NCI-H1092 treated with DMSO at 0.1 percent for 48 hours (cell line): ENCODE measurements at places on chromosomes 11 and 22.

GRCh38 chr11:3042496-3043314, 14.5 kb downstream of the CARS1 start:
- DNase-seq, result no peak

DNA sequence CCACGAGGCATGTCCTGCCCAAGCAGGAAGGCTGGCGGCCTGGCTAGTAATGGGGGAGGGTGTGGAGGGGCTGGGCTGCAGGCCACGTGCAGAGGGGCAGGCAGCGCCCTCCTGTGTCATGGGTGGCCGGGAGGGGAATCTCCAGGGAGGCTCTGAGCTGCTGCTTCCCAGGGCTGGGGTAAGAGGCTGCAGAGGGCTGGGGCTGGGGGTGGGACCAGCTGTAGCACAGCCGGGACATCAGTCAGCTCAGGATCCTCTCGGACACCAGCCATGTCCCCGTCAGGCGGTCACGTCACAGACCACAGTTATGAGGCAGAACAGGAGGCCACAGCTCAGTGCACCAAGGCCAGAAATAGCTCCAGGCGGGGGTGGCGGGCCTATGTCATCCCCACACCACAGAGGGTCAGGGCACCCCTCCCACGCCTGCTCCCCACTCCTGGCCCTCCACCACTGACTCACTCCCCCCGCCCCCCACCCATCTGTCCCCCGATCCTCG, 21.1 kb downstream of the RTN4R start:
- DNase-seq, result no peak

DNA sequence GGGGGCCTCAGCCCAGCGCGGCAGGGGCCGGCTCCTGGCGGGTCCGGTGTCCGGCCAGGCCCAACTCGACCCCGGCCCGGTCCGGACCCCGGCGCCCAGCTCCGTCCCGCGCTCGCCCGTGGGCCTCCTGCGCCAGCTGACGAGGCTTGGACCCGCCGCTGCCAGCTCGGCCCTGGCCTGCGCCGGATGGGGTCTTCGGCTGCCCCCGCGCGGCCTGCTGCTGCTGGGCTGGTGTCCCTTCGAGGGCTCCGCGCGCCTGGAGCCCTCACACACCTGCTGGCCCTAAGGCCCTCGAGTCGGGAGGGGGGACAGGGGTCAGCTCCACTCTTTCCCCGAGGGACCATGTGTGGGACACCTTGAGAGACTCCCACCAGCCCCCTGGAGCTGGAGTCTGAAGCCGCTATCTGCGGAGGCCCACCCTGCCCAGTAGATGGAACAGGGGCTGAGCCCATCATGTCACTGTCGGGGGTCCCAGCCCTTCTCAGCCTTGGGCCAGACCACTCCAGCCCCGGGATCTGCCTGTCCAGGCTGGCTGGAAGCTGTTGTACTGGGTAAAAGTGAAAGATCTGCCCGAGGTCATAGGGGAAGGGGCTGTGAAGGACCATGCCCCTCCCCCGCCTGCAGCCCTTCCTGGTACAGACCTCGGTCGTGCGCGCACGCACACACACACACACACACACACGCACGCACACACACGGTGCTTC, 768 bp upstream of the CDKN1C start:
- peak; percentile 37 for DNase-seq

DNA sequence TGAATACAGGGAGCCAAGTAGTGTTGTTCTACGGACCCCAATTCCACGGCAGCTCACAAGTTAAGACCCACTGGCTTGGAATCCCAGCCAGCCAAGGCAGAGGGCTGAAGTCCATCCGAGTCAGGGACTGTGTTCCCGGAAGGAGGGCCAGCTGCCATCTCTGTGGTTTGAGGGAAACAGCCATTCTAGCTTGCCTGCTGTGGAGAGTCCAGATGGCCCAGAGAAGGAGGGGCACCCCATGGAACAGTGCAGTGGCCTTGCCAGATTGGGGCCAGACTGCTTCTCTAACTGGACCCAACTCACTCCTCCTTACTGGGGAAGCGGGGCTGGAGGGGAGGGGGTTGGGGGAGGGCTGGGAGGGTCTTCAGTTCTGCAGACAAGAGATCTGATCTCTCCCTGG, 156.4 kb downstream of the FAM181B start:
- no peak for DNase-seq

DNA sequence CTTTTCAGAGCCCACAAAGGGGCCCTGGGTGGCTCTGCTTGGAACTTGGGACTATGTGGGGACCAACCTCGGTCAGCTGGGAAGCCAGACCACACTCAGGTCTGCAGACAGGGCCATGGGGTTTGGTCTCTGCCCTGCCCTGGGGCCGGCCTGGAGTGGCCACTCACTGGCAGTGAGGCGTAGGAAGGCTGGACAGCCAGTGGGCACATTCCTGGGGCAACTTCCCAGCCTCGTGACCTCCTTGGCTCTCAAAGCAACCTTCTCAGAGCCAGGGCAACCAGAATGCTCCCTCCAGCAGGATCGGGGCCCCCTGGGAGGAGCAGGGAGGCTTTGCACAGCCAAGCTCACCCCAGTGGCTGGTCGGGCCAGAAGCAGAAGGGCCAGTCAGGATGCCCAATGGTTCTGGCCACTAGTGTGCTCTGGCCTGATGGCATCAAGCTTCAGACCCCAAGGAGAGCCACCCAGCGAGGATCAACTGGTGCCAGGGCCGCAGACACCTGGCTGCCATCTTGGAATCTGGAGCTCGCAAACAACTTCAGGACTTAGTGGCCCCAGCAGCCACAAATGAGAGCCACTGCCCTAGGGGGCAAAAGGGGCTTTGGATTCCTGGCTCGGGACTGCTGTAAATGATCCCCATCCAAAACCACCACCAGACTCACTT, 87.1 kb downstream of the MYEOV start:
- no peak for DNase-seq

DNA sequence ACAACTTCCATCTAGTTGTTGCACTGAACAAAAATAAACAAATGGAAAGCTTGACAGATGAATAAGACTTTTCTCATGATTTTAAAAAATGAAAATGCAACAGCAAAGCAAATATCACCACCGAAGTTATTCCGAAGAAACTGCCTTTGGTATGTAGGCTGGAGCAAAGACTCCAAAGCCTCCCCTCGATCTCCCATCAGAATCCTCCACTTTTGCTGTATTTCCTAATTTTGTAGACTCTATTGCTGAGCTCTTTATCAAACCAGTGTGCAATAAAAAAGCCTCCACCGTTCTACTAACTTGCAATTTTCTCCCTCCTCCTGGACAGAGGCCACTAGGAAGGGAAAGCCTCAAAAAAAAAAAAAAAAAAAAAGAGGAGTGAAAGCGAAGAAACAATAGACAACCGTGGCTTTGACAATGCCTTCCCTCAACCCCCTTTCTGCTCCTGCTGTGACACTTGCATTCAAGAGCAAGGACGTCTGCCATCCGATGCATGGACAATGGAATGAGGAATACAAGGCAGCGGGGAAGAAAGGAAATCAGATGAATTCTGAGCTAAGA, 190.9 kb upstream of the BLID start:
- DNase-seq, result no peak

DNA sequence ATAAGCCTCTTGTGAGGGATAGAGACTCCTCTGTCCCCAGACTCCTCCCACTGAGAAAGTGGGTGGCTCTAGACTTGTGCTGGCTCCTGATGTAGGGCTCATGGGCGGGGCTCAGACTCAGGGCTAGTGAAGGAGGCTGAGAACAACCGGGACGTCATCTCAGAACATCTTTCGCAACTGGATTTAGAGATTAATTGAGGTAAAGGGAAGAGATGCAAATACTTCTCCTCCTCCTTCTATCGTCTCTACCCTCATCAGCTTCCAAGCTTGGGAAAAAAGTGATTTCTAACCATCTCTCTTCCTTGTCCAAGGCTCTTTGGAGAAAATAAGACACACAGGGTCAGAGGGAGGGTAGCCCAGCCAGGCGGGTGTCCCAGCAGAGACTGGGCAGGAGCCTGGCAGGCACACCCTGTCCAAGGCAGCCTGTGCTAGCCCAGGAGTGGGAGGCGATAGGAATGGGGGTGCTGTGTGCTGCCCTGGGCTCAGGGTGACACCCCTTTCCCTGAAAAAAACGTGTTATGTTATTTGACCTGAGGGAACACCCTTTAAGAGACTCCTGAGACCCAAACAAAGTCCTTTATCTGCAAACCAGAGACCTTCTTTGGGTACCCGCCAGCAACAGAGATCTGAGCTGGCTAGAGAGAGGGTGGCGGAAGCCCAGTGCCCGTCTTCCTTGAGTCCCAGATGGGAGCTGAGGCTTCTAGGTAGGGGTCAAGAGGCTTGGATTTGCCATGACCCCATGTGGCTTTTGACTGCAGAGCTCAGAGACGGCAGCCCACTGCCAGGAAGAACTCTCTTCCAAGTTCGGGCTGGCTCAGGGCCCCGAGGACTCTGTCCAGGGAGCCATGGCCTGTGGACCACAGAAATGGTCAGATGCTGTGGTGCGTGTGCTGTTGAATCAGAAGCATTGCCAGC, 160.9 kb downstream of the ADAMTS15 start:
- DNase-seq, result no peak

DNA sequence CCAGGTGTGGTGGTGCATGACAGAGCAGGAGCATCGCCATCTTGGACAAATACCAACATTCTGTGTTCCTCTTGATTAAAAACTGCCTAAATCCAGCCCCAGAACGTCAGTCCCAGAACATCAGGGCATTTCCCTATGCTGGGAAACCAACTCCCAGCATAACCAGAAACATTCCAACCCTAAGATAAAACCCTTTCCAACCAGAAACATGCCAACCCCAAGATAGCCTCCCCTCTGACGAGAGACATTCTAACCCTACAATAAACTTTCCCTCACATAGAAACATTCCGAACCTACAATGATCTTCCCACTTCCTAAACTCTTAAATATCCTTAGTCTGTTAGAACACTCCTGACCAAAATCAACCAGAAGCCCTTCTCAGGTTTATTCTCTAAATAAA, 11.6 kb downstream of the PLAAT4 start:
- no peak for DNase-seq

DNA sequence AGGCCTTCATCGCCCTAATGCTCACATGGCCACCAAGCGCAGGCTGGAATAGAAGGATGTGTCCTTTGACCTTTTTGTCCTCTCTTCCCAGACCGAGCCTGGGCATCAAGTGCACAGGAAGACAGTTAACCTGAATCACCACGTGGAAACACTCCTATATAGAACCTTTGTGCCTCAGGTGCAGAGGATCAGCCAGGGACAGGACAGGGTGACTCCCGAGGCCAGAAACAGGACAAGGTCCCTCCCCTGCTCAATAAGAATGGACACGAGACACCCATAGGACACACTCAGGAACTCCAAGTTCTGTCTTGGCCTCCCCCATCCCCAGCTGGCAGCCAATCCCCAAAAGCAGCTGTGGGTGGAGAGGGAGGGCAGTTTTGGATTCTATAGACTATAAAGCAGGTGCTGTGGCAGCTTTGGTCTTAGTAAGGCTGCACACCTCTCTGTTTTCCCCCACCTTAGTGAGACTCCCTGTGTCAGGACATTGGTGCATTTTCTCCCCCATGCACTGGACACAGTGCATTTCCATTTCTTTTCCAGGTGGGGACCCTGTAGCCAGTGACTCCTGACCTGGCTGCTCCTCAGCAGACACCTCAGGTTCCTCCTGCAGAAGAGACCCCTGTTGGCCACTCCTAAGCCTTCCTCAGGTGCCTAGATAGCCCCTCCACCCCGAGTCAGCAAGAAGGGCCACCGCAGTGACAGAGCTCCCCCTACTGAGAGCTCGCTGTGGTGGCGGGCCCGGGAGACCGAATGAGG, 43.6 kb upstream of the POU2AF1 start:
- DNase-seq, result peak; percentile 87

- no peak for DNase-seq
Measured at GRCh38 chr11:12812849-12813248, 138.6 kb downstream of the TEAD1 start.

DNA sequence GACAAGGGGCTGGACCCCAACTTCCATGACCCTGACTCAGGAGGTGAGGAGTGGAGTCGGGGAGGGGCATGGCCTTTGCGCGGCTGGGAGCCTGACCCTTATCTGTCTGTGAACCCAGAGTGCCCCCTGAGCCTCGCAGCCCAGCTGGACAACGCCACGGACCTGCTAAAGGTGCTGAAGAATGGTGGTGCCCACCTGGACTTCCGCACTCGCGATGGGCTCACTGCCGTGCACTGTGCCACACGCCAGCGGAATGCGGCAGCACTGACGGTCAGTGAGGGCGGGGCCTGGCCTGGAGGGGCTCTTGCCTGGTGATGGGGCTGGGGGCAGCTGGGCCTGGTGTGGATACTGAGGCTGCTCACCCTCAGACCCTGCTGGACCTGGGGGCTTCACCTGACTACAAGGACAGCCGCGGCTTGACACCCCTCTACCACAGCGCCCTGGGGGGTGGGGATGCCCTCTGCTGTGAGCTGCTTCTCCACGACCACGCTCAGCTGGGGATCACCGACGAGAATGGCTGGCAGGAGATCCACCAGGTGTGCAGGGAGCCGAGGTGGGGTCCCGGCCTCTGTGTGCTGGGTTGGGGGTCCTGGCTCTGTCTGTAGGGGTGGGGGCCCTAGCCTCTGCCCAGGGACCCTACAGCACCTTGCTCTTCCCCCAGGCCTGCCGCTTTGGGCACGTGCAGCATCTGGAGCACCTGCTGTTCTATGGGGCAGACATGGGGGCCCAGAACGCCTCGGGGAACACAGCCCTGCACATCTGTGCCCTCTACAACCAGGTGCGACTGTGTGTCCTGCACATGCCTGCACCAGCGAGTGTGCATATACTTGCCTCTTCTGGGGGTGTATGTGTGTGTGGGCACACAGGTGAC, 6.3 kb downstream of the SHANK3 start:
- no peak for DNase-seq

- no peak for DNase-seq
Measured at GRCh38 chr11:103798446-103798845, 238.0 kb upstream of the DDI1 start.

- DNase-seq, result no peak
Measured at GRCh38 chr22:42794551-42795510, 62.2 kb downstream of the ARFGAP3 start.

DNA sequence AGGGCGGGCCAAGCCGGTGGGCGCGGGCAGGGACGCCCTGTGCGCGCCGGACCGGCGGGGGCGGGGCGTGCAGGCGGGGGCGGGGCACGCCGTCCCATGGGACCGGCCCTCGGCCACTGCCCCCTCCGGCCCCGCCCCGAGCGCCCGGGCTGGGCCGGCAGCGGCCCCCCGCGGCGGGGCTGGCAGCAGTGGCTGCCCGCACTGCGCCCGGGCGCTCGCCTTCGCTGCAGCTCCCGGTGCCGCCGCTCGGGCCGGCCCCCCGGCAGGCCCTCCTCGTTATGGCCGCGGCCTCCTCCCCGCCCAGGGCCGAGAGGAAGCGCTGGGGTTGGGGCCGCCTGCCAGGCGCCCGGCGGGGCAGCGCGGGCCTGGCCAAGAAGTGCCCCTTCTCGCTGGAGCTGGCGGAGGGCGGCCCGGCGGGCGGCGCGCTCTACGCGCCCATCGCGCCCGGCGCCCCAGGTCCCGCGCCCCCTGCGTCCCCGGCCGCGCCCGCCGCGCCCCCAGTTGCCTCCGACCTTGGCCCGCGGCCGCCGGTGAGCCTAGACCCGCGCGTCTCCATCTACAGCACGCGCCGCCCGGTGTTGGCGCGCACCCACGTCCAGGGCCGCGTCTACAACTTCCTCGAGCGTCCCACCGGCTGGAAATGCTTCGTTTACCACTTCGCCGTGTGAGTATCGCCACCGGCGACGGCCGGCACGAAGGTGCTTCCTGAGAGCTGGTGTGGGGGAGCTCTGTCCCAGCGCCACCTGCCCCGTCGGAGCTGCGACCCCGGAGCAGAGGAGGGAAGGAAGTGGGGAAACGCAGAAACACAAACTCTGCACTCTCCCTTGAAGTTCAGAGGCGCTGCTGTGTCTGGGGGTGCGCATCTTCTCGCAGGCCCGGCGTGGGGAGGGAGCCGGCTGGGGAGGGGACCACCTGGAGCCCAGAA, at the start of gene KCNQ1:
Gene KCNQ1, plus strand, starts transcription at position 188 of the 925 bp plus-strand sequence. Its CDS starts 91 bp downstream, at position 279.
- DNase-seq, result no peak

- no peak for DNase-seq
Measured at GRCh38 chr11:125624756-125625213, at the start of gene CHEK1. Gene CHEK1, plus strand, starts transcription at chr11:125625163. Its CDS starts 1,606 bp downstream, at chr11:125626769.

GRCh38 chr11:72970557-72971118, 156.4 kb downstream of the ATG16L2 start:
- DNase-seq, result no peak
